Right hindlimb (tissue), 1 donor: ENCODE measurements at places on chromosomes 2 and 18.

- DNase-seq, result no peak
These were observed 31.8 kb upstream of the MTCL1 start for GRCh38 chr18:8673256-8674209.

- DNase-seq, result no peak
These were observed 4.4 kb upstream of the PPP4R3B start for GRCh38 chr2:55621802-55622201.

DNA sequence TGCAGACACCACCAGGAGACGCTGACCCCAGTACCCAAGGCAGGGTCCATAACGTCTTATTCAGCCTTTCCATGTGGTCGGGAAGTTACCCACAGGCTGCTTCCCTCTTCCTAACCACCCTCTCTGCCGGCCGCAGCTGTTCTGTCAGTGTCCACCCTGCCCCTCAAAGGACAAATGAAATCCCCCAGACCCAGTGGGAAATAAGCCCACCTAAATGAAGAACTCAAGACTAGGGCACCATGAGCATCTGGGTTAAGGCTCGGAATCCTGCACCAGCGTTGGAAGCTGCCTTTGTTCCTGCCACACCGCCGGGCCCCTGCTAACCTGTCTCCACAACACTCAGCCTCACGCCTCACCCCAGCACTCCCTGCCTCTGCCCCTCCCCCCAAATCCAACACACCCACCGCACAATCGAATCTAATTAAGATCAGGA, 21.7 kb downstream of the BCL11A start:
- DNase-seq, result no peak

- DNase-seq, result no peak
These were observed 301.0 kb downstream of the STK39 start for GRCh38 chr2:167946441-167946841.

DNA sequence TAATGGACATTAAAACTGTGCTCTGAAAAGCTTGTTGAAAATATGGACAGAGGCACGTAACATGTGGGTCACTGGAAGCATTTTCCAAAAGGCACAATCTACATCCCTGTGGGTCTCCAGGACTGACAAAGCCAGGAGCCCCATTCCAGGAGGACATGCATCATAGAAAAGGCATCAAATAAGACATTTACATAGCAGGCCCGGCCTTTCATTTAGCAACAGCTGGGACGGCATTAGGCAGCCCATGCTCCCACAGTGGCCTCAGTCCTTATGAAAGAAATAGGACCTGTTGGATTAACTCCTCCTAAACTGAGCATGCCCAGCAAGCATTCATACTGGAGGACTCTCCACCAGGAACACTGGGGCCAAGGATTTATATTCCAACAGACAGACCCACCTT, 72.2 kb downstream of the TWIST2 start:
- peak; percentile 10 for DNase-seq

- no peak for DNase-seq
These were observed 8.7 kb upstream of the IMP4 start for GRCh38 chr2:130334026-130334425.

GRCh38 chr2:168589236-168590211, 133.5 kb downstream of the CERS6 start:
- DNase-seq, result no peak

- no peak for DNase-seq
These were observed 122.4 kb downstream of the PTGR3 start for GRCh38 chr18:75086494-75087034.

- DNase-seq, result no peak
These were observed 83.9 kb upstream of the HDAC4 start for GRCh38 chr2:239484571-239485355.

GRCh38 chr2:144438801-144439631, 80.9 kb downstream of the ZEB2 start:
- no peak for DNase-seq

- DNase-seq, result no peak
These were observed 725 bp downstream of the SLC66A2 start for GRCh38 chr18:79950515-79951341.

GRCh38 chr2:157805519-157805918, 70.6 kb downstream of the ACVR1 start:
- no peak for DNase-seq

GRCh38 chr2:62505750-62506420, at the start of gene TMEM17:
Gene TMEM17 (minus strand): TSS chr2:62506195. CDS start chr2:62506129, 66 bp downstream.
- DNase-seq, result peak; percentile 96

- DNase-seq, result no peak
These were observed 1814.7 kb upstream of the CELF4 start for GRCh38 chr18:39380186-39380725.

GRCh38 chr2:191358325-191359025, 113.3 kb downstream of the MYO1B start:
- DNase-seq, result no peak

GRCh38 chr2:118856330-118856977, 9.0 kb upstream of the EN1 start:
- no peak for DNase-seq

DNA sequence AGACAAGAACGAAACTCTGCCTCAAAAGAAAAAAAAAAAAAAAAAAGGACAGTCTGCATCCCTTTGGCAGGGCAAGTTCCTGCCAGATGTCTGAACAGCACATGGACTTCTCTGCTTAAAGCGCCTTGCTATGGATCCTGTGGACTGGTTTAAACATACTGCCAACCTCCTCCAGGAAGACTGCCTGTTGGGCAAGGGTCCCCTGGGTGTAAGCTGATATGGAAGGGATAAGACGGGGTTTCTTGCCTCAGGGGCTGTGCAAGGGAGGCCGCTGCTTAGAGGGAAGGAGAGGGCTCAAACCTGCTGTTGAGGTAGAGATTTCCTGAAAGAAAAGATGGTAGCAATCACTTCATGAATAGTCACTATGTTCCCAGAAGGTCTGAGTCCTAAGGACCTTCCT, 22.2 kb downstream of the SKA1 start:
- no peak for DNase-seq

DNA sequence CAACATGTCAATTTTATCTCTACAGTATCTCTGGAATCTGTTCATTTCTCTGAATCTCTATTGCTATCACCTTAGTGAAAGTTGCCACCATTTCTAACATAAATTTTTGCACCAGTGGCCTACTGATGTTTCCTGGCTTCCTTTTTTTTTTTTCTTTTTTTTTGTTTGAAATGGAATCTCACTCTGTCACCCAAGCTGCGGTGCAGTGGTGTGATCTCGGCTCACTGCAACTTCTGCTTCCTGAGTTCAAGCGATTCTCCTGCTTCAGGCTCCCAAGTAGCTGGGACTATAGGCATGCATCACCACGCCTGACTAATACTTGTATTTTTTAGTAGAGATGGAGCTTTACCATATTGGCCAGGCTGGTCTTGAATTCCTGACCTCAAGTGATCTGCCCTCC, 35.1 kb downstream of the KCNJ13 start:
- no peak for DNase-seq

DNA sequence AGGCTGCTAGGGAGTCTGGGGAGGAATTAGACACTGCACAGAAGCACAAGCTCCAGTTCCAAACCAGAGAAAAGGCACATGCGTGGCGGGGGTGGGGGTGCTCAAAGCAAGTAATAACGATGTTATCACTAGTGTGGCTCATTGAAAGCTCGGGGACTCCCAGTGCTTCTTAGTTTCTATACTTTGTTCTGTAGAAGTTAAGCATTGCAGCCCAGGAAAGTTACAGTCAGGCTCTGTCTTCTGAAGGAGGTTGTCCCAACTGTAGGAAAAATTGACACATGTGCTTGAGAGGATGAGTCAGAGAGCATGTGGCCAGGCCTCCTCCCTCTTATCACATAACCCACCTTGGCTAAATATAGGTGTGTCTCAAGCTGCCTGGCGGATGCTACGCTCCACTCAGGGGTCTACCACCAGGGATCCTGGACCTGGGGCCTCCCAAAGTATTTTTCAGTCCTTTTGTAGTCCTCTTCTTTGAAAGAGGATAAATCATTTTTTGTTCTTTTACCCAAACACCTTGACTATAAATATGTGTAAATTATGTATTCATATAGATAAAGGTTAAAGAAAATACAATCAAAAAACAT, 3.8 kb downstream of the GALNT5 start:
- peak; percentile 33 for DNase-seq

DNA sequence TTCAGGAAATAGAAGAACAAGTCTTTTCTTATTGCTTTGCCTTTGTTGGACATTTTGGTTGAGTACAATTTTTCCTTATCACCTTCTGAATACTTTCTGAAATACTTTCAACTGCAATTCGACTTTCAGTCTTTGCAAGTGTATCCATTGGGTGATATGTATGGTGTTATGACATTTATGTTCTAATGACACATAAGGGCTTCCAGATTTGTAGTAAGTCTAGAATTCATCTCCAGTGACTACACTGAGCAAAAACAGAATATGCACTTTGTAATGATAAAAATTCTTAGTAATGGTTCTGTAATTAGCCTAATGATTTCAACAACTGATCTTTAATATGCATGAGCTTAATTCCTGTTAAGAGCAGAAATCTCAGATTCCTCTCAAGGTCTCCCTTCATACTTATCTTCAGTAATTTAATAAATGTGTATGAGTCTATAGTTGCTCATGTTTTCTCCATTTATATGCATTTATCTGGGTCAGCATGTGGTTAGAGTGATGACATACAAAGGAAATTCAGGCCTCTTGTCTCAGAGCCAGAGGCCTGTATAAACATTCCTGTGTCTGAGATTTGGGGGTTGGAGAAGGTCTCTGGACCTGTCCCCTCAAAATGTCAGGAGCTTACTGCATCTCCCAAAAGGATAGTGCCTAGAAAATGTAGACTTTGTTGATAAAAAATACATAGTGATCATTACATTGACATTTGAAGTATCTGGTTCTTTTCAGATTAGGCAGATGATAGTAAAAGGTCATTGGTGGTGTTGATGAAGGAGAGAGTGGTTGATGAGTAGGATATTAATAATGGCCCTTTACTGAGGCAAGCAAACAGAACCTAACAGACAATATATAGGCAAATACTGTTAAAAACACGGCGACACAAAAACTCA, 114.9 kb downstream of the QPCT start:
- no peak for DNase-seq

GRCh38 chr2:239779584-239779983, 245.6 kb downstream of the NDUFA10 start:
- DNase-seq, result peak; percentile 6

DNA sequence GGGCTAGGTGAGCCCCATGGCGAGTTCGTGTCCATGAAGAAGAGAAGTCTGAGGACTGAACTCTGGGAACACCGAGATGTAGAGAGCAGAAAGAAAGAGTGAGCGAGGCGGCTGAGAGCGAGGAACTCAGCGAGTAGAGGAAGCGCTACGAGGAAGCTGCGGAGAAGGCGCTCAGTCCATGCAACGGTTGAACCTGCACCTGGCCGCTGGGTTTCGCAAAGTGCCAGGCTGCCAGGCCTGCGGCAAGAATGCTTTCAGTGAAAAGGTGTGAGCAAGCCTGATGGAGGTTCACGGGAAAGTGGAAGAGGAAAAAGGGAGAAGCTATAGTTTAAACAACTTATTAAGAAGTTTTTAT, 251.0 kb upstream of the TMEM200C start:
- DNase-seq, result no peak

DNA sequence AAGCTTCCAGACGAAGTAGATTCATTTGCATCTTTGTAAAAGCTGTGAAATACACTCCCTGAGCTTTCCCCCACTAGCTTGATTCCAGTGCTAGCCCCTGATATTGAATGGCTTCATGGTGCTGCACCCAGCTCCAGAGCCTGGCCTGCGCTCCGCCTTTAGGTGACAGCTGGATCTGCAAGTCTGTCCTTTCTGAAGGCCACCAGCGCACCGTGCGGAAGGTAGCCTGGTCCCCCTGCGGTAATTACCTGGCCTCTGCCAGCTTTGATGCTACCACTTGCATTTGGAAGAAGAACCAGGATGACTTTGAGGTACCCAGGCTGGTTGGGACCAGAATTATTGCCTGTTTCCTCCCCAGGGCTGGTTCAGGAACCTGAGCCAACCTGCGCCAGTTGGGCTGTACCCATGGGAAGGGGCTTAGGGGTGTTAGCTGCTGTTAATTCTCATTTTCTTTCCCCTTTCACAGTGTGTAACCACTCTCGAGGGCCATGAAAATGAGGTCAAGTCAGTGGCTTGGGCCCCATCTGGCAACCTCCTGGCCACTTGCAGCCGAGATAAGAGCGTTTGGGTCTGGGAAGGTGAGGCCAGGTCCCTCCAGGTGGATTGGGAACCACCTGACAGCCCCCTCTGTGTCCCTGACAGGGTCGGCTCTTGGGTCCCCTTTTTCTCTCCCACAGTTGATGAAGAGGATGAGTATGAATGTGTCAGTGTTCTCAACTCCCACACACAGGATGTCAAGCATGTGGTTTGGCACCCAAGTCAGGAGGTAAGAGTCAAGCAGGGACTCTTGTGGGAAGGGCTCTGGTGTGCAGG, 1.3 kb downstream of the CIAO1 start:
- DNase-seq, result no peak

GRCh38 chr2:28342081-28342967, 50.3 kb upstream of the FOSL2 start:
- DNase-seq, result no peak

- no peak for DNase-seq
These were observed 51.3 kb downstream of the NRP2 start for GRCh38 chr2:205733648-205734047.

DNA sequence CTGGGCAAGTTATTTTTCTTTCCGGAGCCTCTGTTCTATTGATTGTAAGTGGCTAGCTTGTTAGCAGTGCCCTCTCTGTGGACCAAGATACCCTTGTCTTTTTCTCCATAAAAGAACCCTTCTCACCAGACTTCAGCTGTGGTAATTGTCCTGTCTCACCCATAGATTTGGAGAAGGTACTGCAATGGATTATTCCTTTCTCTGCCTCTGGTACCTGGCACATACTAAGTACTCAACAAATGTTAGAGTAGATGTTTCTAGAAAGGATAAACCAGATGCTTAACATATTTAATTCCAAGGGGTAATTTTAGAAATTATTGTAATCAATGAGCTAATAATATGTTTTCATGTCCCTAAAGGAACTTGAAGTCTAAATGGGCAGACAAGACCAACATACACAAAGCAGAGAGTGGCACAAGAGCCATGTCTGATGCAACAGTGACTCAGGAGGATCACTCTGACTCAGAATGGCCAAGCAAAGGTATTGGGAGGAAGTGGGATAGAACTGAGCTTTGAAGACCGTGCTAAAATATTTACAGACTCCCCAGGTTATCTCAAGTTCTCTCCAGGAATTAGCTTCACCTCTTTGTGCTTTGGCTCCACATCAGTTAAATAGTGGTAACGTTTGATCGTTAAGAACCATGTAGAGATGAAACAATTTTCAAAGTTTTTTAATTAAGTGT, 129.7 kb upstream of the OSR1 start:
- DNase-seq, result no peak

GRCh38 chr18:77248873-77249568, 627 bp upstream of the GALR1 start:
- DNase-seq, result no peak

DNA sequence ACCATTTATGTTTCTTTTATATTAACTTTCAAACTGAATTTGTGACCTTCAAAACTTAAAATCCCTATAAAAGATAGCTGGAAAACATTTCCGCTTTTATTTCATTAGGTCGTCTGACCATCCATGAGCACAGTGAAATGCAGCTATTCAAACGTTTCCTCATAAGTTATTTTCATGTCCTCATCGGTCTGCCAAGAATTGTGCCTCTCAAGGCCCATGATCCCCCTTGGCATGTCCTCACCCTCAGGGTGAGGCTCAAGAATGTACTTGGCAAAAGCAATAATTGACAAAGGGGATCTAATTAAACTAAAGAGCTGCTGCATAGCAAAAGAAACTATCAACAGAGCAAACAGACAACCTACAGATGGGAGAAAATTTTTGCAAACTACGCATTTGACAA, 12.4 kb downstream of the SLC66A2 start:
- no peak for DNase-seq
